ENCODE measurements at places on chromosomes 11 and 22.

GRCh38 chr22:30262917-30263741 is 3.5 kb downstream of the OSM start:
- DNase-seq = peak; percentile 58

- DNase-seq = no peak
Measured at GRCh38 chr11:35012467-35013191, 96.2 kb downstream of the PDHX start.

- no peak for DNase-seq
Measured at GRCh38 chr11:122637541-122637940, 18.0 kb upstream of the UBASH3B start.

DNA sequence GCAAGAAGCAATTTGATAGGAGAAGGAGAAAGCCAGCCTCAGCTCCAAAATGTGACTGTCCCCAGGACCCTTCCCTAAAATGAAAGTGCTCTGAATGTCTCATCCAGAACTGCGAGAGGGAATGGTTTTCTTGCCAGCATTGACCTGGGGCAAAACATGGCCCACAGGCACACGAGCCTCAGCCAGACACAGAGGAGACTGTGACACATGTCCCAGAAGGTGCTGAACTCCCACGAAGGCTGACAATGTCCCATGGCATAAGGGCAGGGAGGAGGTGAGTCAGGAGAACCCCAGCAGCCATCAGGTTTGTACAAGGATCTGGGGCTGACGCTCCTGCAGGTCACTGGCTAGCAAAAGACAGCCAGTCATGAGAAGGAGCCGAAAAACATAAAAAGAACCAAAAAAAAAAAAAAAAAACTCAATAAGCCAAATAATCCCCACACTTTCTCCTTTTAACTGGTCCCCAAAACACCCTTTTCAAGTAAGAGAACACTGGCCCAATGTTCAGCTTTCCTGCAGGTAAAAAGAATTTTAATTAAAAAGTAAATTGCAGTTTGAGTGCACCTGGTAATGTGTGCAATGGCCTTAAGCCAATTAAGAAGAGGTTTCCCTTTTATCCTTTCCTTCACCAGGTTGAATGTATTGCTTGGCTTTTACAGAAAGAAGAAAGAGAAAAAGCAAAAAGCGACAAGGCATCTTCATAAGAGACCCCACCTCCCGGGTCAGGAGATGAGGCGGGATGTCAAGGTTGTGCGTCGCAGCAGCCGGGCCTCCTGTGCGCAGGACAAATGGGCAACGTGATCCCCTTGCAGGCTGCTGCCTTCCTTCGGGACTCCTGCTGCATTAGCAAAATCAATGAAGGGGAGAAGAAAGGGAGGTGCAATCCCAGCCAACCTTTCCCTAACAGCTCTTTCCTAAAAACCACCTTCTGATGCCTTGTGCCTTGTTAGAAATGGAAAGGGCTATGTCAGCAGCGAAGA is 43.6 kb downstream of the GALNT18 start:
- DNase-seq = no peak

GRCh38 chr11:104620991-104621390 is 277.3 kb downstream of the CASP12 start:
- no peak for DNase-seq
